ENCODE measurements at places on chromosomes 5 and 9.

DNA sequence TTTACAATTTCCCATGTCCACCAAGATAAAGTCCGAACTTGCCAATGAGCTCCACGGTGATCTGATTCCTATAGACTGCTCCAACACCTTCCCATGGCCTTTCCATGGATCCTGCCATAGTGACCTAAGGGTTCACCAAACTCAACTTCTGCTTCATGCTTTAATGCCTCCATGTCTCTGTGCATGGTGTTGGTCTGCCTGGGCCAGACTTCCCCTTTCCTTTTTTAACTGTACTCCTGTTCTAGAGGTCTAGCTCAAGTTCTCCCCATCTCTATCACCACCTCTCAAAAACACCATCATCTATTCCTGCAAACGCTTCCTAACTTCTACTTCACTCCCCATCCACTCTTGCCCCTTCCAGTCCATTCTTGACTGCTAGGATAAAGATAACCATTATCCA, 14.8 kb upstream of the SMARCA2 start:
- no peak for DNase-seq

DNA sequence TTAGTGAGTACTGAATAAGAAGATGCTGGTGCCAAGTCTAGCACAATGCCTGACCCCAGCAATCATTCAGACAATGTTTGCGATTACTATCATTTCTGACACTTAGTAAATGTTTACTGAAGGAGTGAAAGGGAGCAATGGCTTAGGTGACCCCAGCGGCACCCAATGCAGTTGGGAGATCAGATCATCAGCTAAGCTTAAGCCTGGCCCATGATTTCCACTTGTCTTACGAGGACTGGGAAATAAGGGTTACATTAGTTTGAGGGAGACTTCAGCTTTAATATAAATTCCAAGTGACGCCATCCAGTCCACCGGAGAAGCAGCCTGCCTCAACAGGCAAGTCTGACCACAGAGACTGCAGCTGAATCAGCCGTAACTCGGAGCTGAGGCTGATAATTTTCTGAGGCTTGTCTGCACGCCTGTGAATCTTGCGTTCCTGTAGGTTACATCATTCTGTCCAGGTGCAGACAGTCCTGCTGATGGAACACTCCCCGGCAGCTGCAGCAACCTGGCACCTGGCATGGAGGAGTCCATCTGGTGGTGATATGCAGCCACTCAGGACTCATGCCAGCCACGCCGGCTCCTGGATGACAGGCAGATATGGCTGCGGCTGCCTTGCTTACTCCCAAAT, 34.9 kb upstream of the FGF1 start:
- DNase-seq, result no peak

DNA sequence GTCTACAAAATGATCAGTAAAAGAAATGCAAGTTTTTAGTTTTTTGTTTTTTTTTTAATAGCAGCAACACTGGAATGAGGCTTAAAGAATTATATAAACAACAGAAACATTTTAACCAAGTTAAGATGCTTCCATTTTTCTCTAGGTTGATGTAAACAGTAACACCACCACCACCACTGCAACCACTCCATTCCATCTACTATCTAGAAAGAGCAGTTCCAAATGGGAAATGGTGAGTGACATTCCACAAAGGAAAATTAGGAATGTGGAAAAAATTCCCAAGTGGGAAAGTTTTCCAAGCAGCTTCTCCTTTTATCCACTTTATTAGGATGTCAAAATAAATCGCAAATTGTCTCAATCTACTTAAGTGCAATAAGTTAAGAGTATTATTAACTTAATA, 32.6 kb downstream of the SLC38A9 start:
- DNase-seq, result no peak

DNA sequence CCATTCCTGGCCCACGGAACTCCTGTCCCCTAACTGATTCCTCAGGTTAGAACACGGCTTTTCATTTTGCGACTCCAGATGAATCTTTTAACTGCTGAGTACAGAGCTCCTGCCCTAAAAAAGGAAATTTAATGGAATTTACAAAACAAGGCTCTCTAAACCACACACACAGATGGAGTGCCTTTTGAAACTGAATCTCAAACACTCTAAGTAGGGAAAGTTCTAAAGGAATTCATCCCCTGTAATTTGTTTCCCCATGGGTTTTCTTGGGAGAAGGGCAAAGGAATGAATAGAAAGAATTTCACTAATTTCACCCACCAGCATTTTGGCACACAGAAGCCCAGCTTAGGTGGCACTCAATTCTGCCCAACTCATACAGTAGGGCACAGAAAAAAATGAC, 106.5 kb downstream of the THBS4 start:
- DNase-seq, result no peak

GRCh38 chr5:172941067-172941516, 18.1 kb upstream of the RPL26L1 start:
- no peak for DNase-seq

- DNase-seq, result no peak
These were observed 60.7 kb downstream of the SECISBP2 start for GRCh38 chr9:89379031-89379430.

GRCh38 chr5:10400831-10401230, 40.8 kb upstream of the ROPN1L start:
- DNase-seq, result no peak

- no peak for DNase-seq
These were observed 128.7 kb upstream of the OTULINL start for GRCh38 chr5:14452685-14453454.

GRCh38 chr9:123290764-123291163, 22.4 kb upstream of the STRBP start:
- DNase-seq, result no peak

GRCh38 chr9:135222881-135223760, 135.7 kb downstream of the OLFM1 start:
- no peak for DNase-seq

DNA sequence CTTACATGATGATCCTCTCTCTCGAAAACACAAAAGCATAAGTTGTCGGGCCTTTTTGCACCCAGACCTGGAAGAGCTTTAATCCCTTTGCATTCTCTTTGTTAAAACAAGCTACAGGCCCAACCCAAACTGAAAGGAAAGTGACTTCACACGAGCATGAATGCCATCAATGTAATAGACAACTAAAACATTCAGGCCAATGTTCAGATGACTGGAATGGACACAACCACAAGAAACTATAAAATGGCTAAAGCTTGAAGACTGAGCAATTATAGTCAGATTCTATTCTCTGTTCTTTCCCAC, 45.5 kb downstream of the RFX3 start:
- DNase-seq, result no peak

DNA sequence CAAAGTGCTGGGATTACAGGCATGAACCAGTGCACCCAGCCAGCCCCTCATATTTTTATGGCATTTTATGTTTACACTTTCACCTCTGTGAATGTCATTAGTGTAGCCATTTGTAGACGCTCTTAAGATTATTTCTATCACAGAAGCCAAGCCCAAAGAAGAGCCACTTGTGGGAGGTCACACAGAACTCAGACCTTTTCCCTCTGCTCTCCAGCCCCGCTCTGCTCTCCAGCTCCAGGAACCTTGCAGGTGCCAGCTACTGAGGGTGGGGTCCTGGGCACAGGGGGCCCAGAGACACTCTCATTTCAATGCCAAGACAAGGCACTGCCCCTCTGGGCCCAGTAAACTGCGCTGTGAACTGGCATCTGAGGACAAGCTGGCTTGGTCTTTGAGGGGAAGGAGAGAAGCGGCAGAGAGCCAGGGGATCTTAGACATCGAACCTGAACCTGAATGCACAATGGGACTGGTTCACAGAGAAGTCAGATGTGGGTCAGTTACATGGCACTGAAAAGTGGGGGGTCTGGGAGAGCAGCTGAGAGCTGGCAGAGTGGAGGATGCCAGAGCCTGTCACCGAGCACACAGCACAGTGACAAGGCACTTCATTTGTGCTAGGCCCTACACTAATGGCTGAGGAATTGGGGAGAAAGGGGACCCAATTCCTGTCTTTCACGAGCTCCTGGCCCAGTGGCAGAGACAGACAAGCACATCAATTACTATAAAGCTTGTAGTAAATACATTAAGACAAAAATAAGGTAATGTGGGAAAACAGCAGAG, 16.7 kb downstream of the ANXA6 start:
- no peak for DNase-seq
